ENCODE measurements at places on chromosomes 3 and 15. TPM values are rescaled to one million over a fixed set of nuclear protein-coding genes. Genes with fewer than 3 reads are reported as not detected.

GRCh38 chr3:98014268-98014585, 20.9 kb downstream of the GABRR3 start:
- no peaks in the 10 kb centered on the region for H3K27me3 ChIP-seq
- H3K36me3 ChIP-seq, result no peaks in the 10 kb centered on the region
- H3K4me1 ChIP-seq, result peaks cover 15% of the 10 kb centered on the region
- no peak overlapping the region for H3K27ac ChIP-seq

- no peak overlapping the region for H3K27ac ChIP-seq
- DNase-seq, result peak; percentile 77
- peaks cover 3% of the 10 kb centered on the region for H3K36me3 ChIP-seq
- no peak overlapping the region for H3K4me3 ChIP-seq
- H3K27me3 ChIP-seq, result no peaks in the 10 kb centered on the region
Measured at GRCh38 chr15:82530606-82531379, 9.5 kb downstream of the RPS17 start.

CKMT1A gene
- total RNA-seq, result 3.3 TPM

DNA sequence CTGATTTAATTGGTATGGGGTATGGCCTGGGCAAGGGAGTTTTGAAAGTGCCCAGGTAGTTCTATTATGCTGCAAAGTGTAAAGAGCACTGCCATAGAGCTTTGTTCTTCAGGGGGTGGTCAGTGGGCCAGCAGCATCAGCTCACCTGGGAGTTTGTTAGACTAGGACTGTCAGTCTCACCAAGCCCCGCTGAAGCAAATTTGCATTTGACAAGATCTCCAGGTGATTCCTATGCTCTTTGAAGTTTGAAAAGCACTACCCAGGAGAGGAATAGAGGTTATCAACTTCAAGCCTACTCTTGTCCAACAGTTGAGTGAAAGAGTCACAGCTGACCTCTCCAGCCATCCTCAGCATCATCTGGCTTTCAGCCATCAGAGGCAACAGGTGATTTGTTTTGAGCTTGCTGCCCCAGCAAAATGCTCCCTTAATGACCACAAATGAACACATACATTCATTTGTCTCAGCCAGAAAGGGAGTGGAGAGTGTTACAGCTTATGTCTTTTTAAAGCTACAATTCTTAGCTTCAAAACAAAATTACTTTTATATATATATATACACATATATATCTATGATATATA, 8.0 kb downstream of the ZSCAN2 start:
- peaks cover 28% of the 10 kb centered on the region for H3K4me1 ChIP-seq
- DNase-seq, result no peak
- no peaks in the 10 kb centered on the region for H3K36me3 ChIP-seq
- no peaks in the 10 kb centered on the region for H3K27me3 ChIP-seq
- H3K4me3 ChIP-seq, result no peak overlapping the region
- H3K27ac ChIP-seq, result no peak overlapping the region

SLCO3A1 gene
- total RNA-seq, result 1.5 TPM

ATOSA gene
- total RNA-seq, result 26.0 TPM

ROPN1 gene
- total RNA-seq, result not detected

- no peaks in the 10 kb centered on the region for H3K36me3 ChIP-seq
- H3K27ac ChIP-seq, result no peak overlapping the region
- H3K4me1 ChIP-seq, result peaks cover 10% of the 10 kb centered on the region
- no peaks in the 10 kb centered on the region for H3K27me3 ChIP-seq
- no peak overlapping the region for H3K4me3 ChIP-seq
Measured at GRCh38 chr15:58608129-58608590, 141.3 kb downstream of the ADAM10 start.

DNA sequence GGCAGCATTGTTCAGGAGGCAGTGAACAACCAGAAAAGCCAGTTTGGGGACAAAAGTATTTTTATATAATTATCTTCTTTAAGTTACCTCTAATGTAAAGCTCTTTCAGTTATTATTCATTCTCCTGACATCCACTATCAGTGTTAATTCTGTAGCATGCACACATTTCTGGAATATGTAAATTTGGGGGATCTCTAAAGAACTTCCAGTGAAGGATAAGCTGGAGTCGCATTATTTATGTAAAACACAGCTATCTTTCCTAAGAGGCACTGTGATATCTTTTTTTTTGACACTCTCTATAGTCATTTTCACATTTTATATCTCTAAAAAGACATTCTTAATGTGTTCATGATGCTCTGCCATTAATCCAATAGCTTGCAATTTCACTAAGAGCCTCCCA, 26.7 kb downstream of the SATB1 start:
- DNase-seq, result no peak
- H3K4me1 ChIP-seq, result no peaks in the 10 kb centered on the region
- H3K4me3 ChIP-seq, result no peak overlapping the region
- H3K27me3 ChIP-seq, result no peaks in the 10 kb centered on the region
- no peaks in the 10 kb centered on the region for H3K36me3 ChIP-seq
- H3K27ac ChIP-seq, result no peak overlapping the region

DNA sequence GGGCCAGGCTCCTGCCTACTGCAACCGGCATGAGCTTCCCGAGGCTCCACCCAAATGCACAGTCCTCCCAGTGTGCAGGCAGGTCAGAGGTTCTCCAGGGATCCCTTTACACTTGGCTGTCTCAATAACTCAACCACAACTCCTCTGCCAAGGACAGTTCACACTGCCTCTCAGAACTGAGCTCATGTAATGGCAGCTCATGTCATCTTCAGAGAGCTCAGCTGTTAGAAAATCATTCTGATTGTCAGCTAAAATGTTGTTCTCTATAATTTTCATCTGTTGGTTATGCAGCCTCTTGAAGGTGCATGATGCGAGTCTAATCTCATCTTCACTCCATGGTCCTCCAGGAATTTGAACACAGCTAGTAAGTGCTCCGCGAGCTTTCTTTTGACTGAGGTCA, 76.7 kb downstream of the SST start:
- no peaks in the 10 kb centered on the region for H3K4me1 ChIP-seq
- H3K36me3 ChIP-seq, result no peaks in the 10 kb centered on the region
- no peak overlapping the region for H3K27ac ChIP-seq
- no peak for DNase-seq
- H3K4me3 ChIP-seq, result no peak overlapping the region

MORC1 gene
- 5.6 TPM for total RNA-seq

DNA sequence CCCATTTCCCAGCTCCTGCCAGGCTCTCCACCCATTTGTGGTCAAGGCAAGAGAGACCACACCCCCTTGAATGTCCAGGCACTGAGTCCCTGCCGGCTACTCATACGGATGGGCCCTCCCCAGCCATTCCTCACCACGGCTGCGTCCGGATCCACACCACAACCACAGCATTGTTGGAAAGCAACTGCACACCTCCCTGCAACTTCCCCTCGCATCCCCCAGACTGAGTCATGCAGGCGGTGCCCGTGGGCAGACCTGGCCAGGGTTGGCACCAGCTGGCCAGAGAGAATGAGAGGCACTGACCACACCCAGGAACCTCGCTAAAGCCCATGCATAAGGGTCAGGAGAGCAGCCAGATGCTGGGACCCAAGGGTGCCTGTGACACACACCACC, 30.5 kb downstream of the LOXL1 start:
- peaks cover 8% of the 10 kb centered on the region for H3K4me1 ChIP-seq
- no peak overlapping the region for H3K4me3 ChIP-seq
- no peaks in the 10 kb centered on the region for H3K27me3 ChIP-seq

- no peaks in the 10 kb centered on the region for H3K36me3 ChIP-seq
- H3K27ac ChIP-seq, result peak overlapping the region; percentile 29
- peak; percentile 55 for DNase-seq
- no peaks in the 10 kb centered on the region for H3K27me3 ChIP-seq
Measured at GRCh38 chr15:58038426-58039078, 27.0 kb downstream of the ALDH1A2 start.

FBXW12 gene
- total RNA-seq, result not detected

DNA sequence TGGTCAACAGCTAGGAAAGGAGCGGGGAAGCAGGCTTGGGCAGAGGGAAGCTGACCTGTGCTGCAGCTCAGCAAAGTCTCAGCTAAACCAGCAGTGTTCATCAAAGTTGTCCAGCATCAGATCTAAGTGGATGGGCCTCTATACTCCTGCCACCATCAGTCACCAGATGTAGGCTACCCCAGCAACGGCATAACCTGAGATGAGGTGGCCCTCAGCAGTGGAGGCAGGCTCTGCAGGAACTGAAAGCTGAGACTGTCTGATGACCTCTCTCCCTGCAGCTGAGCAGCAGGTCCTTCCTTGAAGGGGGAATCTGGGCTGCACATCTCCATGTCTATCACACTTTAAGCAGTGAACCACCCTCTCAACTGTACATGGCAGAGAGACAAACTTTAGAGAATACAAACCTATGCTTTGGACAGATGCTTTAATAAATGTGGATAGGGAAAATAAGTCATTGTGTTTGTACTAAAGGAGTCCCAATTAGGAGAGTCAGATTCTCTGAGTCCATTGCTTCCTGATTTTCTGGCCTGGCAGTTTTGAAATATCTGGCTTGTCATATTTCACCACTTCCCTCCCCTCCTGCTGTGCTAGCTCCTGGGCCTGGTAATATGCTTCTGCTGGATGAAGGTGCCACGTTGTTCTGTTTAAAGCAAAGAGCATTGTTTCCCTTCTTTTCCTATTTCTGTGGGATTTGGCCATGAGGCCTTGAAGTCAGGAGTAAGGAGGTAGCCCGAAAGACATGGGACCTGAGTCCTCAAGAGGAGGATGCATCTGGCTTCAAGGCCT, 11.1 kb upstream of the PSTPIP1 start:
- H3K27ac ChIP-seq, result no peak overlapping the region
- no peaks in the 10 kb centered on the region for H3K4me1 ChIP-seq
- no peaks in the 10 kb centered on the region for H3K27me3 ChIP-seq

SLC22A13 gene
- 0.77 TPM for total RNA-seq

GRCh38 chr3:99508191-99508590, 130.2 kb upstream of the COL8A1 start:
- no peaks in the 10 kb centered on the region for H3K4me1 ChIP-seq
- H3K4me3 ChIP-seq, result no peak overlapping the region
- no peak for DNase-seq
- H3K27ac ChIP-seq, result no peak overlapping the region
- H3K36me3 ChIP-seq, result no peaks in the 10 kb centered on the region

- H3K36me3 ChIP-seq, result no peaks in the 10 kb centered on the region
- DNase-seq, result no peak
- peaks cover 3% of the 10 kb centered on the region for H3K27me3 ChIP-seq
- H3K4me3 ChIP-seq, result no peak overlapping the region
- no peaks in the 10 kb centered on the region for H3K4me1 ChIP-seq
- H3K27ac ChIP-seq, result no peak overlapping the region
Measured at GRCh38 chr15:96495386-96495785, 164.9 kb downstream of the NR2F2 start.

ZNF639 gene
- 54.9 TPM for total RNA-seq
